ENCODE measurements at places on chromosomes 13 and 19.

GRCh38 chr13:21232196-21232595 is 55.7 kb downstream of the MRPL57 start:
- DNase-seq: no peak

- DNase-seq: no peak
Observed at GRCh38 chr13:35190241-35190640, 248.2 kb downstream of the NBEA start.

- DNase-seq: no peak
Observed at GRCh38 chr19:55700813-55701212, 25.8 kb downstream of the EPN1 start.

DNA sequence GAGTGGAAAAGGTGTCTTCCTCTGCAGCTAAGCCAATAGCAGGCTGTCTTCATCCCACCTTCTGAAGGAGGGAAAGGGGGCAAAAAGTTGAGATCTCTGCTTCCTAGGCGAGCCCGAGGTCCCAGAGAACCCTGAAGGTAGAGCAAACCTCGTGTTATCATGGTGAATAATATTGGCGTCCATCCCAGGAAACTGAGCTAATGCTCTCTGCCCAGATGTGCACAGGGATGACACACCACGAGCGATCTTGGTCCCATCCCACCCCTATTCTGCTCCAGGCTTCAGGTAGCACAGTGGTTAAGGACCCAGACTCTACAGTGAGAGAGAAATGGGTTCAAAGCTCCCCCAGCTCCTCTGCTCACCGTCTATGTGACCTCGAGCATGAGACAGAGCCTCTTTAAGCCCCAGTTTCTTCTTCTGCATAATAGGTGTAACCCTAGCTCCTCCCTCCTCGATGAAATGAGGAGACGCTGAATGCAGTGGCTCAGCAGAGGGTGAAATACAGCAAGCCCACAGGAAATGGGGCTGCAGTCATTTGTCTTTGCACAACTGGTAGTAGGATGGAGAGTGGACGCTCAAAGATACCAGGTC is 9.9 kb upstream of the CEACAM20 start:
- DNase-seq: no peak

GRCh38 chr19:4742723-4743646 is 19.3 kb upstream of the DPP9 start:
- no peak for DNase-seq

GRCh38 chr13:50080203-50080910 is 65.1 kb downstream of the KCNRG start:
- DNase-seq: peak; percentile 56

GRCh38 chr13:93805736-93806135 is 579.1 kb downstream of the GPC6 start:
- DNase-seq: no peak

- DNase-seq: no peak
Observed at GRCh38 chr19:35921012-35921411, 12.9 kb upstream of the TYROBP start.

- no peak for DNase-seq
Observed at GRCh38 chr13:99663185-99663825, 162.0 kb downstream of the TM9SF2 start.

DNA sequence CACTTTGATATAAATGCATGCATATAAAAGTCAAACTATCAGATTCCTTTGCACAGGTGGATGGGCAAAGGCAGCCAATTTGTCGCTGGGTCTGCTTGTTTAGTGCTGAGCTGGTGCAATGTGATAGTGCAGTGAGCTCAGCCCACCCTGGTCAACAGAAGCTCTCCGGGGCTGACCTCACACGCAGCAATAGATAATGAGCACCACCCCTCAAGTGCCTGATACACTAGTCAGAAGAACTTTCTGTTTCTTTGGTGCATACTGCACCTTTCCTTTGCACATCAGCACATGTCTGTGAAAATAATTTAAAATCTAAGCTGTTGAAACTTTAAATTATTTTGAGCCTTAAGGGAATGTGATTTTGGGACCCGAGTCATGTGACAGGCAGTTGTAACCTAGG is 20.2 kb downstream of the ATP8A2 start:
- DNase-seq: no peak

All from fibroblast of skin of back (primary cell).